Natural killer cell treated with Interleukin-12 subunit alpha and Interleukin-12 subunit beta and Interleukin-15 and Interleukin-18, amount 100 ng/mL, for 72 hours (primary cell): ENCODE measurements at places on chromosomes 6 and 20.

DNA sequence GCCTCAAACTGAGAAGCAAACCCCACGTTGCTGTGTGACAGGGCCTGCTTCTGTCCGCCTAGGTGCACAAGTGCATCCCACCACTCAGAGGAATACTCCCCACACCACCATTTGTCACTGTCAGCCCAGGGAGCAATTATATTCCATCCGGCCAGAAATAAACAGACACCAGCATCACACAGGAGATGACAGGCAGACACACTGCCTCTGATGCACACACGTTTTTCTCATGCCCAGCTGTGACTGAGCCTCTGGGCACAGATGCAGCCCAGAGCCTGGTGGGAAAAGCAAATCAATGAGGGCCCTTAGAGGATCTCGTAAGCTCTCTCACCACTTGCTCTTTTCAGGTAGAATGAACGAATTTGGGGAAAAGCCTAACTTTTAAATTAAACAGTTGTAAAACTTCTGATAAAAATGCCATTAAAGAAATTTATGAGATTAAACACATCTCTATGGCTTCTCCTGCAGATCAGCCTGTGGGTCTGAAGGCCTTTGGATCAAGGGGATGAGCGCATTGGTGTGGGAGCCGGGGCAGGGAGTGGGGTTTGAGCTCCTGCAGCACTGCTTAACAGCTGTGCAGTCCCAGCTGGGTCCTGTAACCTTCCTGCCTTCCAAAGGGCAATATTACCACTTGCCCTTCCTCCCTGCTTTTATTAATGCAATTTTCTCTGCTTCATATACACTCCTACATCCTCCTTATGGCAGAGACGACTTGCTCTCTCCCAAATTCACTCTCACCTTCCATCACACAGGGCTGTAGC is 624.3 kb downstream of the PTPRT start:
- H3K27me3 ChIP-seq, result no peaks in the 10 kb centered on the region
- H3K36me3 ChIP-seq, result no peaks in the 10 kb centered on the region
- H3K4me1 ChIP-seq, result no peaks in the 10 kb centered on the region
- no peak for DNase-seq
- H3K27ac ChIP-seq, result no peak overlapping the region

DNA sequence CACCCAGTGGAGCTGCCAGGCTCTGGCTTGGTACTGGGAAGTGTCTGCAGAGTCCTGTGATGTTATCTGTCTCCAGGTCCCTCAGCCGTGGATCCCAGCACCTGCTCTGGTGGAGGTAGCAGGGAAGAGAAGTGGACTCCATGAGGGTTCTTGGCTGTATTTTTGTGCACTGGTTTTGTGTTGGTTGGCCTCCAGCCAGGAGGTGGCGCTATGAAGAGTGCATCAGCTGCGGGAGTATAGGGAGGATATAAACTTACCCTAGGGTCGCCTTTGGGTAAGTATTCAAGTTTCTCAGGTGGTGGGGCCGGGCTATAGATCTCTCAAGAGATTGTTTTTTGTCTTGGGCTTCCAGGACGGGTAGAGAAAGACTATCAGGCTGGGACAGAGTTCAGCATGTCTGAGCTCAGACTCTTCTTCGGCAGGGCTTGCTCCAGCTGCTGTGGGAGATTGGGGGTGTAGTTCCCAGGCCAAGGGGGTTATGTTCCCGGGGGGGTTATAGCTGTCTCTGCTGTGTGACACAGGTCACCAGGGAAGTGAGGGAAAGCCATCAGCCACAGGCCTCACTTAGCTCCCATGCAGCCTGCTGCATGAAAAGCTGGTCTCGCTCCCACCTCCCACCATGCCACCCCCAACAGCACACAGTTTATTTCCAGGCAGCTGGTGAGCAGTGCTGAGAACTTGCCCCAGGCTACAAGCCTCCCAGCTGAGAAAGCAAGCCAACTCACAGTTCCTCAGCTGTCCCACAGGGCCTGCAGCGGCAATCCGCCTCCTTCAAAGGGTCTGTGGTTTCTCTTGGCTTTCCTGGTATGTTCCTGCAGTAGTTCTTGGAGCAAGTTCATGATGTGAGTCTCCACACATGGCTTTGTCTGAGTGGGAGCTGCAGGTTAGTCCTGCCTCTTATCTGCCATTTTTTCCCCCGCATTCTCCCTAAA is 115.7 kb downstream of the AIG1 start:
- no peak for DNase-seq
- no peak overlapping the region for H3K27ac ChIP-seq
- H3K4me3 ChIP-seq, result no peak overlapping the region
- no peaks in the 10 kb centered on the region for H3K4me1 ChIP-seq

- peak overlapping the region; percentile 52 for H3K4me3 ChIP-seq
Measured at GRCh38 chr6:42224222-42225028, 6.8 kb upstream of the MRPS10 start.

GRCh38 chr6:5379647-5380242 is 118.4 kb downstream of the FARS2 start:
- peaks cover 6% of the 10 kb centered on the region for H3K4me1 ChIP-seq
- no peaks in the 10 kb centered on the region for H3K36me3 ChIP-seq
- H3K4me3 ChIP-seq, result no peak overlapping the region
- no peak for DNase-seq
- no peak overlapping the region for H3K27ac ChIP-seq
- H3K27me3 ChIP-seq, result no peaks in the 10 kb centered on the region

DNA sequence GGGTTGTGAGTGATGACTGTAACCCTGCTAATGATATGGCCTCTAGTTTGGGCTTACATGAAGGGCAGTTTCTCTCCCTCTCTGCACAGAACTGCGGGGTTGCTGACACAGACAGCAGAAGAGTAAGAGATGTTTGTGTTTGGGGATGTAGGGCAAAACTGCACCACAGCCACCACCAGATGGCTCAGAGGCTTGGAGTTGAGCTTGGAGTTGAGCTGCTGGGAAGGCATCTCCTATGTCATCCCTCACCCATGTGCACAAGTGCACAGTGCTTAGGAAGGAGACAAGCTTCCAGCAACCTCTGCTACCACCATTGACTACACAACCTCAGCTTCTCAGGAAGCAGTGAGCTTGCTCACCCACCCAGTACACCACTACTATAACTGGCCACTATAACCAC is 303.9 kb upstream of the DEFB112 start:
- no peak overlapping the region for H3K27ac ChIP-seq
- no peaks in the 10 kb centered on the region for H3K27me3 ChIP-seq
- no peak overlapping the region for H3K4me3 ChIP-seq
- H3K4me1 ChIP-seq, result no peaks in the 10 kb centered on the region

DNA sequence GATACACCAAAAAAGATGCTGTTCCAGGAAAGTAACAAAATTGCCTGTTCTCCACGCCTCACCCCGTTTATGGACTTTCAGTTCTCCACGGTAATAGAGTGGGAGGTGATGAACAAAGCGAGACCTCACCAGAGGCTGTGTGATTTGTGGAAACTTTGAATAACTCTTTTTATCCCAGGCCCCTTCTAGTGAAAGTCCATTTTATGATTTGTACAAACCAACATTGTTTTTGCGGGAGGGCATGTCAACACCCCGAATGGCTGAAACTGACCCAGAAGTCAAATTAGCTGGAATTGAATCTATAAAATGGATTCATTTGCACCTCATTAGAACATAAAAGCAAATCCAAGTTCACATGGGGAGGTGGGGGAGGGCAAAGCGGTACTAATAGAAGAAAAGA is 517.8 kb downstream of the CDH26 start:
- H3K27ac ChIP-seq, result no peak overlapping the region
- no peak overlapping the region for H3K4me3 ChIP-seq

GRCh38 chr6:138468320-138469015 is 30.8 kb downstream of the NHSL1 start:
- DNase-seq, result no peak
- H3K27ac ChIP-seq, result no peak overlapping the region
- peaks cover 2% of the 10 kb centered on the region for H3K27me3 ChIP-seq
- no peak overlapping the region for H3K4me3 ChIP-seq

GRCh38 chr20:19419396-19419795 is 207.0 kb downstream of the SLC24A3 start:
- H3K27ac ChIP-seq, result no peak overlapping the region
- H3K4me3 ChIP-seq, result no peak overlapping the region
- H3K36me3 ChIP-seq, result no peaks in the 10 kb centered on the region
- H3K4me1 ChIP-seq, result peaks cover 9% of the 10 kb centered on the region
- DNase-seq, result no peak

DNA sequence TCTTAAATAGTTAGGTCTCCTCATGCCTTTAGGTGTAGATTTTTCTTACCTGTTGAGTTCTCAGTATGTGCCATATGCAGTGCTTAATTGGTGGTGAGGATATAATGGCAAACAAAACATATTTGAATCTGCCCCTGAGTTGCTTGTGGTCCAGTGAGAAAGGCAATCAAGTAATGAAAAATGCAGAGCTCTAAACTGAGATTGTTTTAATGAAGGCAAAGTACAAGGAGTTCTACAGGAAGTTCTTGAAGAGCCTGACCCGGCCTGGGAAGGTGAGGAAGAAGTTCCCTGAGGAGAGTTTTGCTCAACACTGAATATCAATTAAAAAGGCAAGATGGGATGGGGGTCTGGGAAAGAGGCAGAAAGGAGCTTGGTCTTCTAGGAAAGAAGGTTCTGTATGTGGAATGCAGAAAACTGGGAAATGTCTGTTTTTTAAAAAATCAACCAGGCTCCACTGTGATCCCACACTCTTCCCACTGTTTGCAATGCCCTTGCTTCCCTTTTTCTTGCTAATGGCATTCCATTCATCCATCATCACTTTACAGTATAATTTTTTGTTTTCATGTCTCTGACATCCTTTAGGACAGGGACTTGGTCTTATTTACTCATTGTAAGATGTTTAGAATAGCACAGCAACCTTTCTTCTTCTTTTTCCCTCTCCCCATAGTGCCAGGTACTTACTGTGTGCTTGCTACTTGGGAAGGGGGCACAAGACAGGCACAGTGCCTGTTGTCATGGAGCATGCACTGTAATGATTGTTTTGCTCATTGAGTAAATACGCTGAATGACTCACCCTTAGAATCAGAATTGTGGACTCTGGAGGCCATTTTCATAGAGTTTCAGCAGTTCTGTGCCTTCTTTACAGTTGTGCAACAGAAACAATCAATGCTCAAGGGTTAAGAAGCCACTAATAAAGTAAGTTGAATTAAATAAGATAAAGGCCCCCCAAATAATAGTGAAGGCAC is 64.3 kb downstream of the ANKS1A start:
- H3K4me3 ChIP-seq, result no peak overlapping the region
- no peaks in the 10 kb centered on the region for H3K36me3 ChIP-seq
- H3K27me3 ChIP-seq, result no peaks in the 10 kb centered on the region
- no peaks in the 10 kb centered on the region for H3K4me1 ChIP-seq
- DNase-seq, result no peak
